Activated naive CD4-positive, alpha-beta T cell treated with anti-CD3 and anti-CD28 coated beads, Interleukin-2, amount 10 ng/mL, durations not matched to agents 7 days and 5 days (primary cell): ENCODE measurements at places on chromosomes 1 and 21.

DNA sequence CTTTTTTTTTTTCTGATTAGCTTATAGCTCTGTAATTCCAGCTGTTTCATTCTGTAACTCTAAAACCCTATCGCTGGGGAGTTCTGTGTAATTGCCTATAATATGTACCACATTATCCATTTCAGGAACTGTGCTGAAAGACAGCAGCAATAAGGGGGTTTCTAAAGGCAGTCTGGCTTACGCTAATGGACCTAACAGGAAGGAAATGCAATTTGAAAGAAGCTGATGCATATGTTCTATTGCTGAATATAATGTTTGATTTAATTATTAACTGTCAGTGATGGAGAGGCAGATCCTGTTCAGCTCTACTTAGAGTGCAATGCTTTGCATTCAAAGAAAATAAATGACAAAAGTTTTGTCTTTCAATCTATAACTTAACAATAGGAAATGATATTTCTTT, 209.4 kb upstream of the SNX7 start:
- no peak for DNase-seq

DNA sequence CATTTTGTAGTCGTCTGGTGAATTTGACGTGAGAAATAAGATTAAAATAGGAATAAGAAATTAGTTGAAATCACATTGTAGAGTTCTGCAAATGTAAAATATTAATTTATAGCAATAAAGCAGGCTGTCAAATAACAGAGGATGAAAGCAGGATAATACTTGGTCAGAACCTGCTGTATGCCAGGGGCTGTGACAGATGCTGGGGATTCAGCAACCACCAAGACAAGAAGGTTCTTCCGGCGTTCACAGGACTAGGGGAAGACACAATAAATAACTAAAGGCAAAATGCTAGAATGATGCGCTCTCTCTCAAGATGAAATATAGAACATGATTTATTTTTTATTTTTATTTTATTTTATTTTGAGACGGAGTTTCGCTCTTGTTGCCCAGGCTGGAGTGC, 6.8 kb upstream of the PARK7 start:
- no peak for DNase-seq

GRCh38 chr1:145729666-145730436, 10.6 kb downstream of the CD160 start:
- no peak for DNase-seq

DNA sequence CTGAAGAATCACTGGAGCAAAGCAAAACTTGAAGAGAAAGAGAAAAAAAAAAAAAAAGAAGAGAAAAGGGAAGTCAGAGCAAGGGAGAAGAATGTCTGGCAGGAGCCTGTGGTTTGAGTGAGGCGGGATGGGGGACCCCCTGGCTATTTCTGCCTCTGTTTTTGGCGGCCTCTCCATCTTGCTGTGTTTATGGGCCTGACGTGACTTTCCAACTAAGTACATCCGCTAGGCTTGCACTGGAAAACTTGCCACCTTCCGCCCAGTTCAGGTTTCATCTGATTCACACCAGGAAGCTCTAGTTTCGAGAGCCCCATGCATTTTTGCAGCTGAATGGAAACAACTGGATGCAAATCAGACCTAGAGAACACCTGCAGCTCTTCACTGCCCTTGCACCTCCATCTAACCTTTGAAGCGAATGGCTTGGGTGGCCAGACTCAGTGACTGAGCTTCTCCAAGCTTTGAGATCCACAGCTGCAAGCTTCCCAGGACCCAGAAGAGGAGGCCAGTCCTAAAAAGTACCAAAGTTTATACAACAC, 28.0 kb downstream of the TBX15 start:
- no peak for DNase-seq

GRCh38 chr1:53945183-53945432, 391 bp downstream of the IFT25 start:
- no peak for DNase-seq

- no peak for DNase-seq
These were observed 32.6 kb downstream of the TNFRSF8 start for GRCh38 chr1:12095452-12096263.

DNA sequence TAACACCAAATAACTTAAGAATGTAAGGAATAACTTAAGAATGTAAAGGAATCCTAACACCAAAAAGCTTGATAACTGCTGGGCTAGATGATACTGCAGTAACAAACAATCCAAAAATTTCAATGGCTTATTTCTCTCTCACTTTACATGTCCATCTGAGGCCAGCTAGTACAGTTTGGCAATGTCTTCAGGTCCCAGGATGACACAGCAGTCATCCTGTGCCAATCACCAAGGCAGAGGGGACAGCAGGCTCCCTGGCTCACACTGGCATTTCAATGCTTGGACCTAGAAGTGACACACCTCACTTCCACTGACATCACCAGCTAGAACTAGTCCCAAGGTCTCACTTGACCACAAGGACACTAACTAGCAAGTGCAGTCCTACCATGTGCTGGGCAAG, 15.3 kb downstream of the DNAJC11 start:
- no peak for DNase-seq

DNA sequence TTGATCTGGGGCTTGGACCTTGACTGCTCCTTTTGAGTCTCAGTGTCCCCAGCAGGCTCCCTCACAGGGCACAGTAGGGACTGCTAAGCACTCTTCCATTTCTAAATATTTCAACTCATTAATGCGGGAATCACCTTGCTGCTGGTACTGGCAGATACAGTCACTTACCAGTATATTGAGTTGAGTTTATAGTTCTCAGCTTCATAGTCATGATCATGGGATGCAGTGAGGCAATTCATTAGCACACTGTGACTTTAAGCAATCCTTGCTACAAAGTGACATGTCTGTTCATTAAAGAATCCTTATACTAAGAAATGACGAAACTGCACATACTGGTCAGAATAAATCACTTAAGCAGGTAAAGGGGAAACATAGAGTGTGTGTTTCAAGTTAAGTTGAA, 240.8 kb downstream of the SPATA17 start:
- DNase-seq = no peak

DNA sequence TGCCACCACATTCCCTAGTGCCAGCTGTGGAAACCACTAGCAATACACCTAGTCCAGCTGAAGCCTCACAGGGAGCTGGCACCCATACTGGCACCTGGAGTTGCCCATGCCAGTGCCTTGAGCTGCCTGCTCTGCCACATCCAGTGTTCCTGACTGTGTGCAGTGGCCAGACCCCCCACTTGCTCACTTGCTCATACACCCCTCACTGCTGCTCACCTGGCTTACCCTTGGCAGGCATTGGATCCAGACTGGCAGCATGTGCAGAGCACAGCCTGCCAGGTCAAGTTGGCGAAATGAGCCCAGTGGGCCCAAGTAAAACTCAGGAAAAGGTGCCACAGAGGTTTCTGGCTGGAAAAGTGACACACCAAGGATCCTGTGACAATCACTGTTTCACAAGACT, 1618.6 kb upstream of the PRMT6 start:
- no peak for DNase-seq

GRCh38 chr1:12356004-12356890, 126.4 kb downstream of the VPS13D start:
- DNase-seq = no peak

- no peak for DNase-seq
These were observed 165.0 kb downstream of the TRIM33 start for GRCh38 chr1:114345930-114346479.

DNA sequence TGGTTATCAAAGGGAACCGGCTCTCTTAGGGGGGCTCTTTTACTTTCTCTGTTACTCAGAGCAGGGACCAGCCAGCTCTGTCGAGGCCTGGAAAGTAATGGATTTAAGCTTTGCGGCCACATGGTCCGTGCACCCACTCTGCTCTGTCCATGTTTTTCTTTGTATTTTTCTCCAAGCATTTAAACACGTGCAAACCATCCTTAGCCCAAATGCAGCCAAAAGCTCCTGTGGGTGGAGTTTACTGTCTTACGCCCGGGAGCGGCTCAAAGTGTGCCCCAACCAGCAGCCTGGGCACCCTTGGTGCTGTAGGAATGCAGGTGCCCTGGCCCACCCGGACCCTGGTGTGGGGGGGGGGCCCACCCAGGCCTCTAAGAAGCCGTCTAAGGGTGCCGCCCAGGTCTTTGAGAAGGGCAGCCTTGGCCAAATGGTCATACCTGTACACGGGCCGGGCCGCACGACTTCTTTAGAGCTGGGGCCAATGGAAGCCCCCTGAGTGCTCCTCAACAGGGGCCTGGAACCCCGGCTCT, 29.2 kb upstream of the POFUT2 start:
- DNase-seq = no peak

GRCh38 chr1:211912038-211912437, 81.5 kb upstream of the LPGAT1 start:
- no peak for DNase-seq

DNA sequence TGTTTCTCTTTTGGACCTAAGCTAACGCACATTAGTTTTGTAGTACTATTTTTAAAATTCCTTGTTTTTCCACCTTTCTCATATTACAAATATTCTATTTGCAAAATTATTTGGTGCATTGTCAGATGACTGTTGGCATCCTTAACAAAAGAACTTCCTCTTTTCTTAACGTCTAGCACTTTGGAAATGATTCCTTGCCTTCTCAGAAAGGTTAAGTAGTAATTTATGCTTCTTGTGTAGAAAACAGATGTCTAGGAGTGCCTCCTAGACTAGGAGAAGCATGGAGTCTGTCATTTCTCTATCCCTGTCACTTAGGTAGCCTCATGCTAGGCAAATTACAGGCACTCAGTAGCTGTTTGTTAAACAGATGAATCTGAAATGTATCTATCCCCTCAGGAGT, 64.4 kb downstream of the HSPA13 start:
- DNase-seq = no peak

GRCh38 chr1:40808444-40808843, 24.9 kb downstream of the KCNQ4 start:
- no peak for DNase-seq

DNA sequence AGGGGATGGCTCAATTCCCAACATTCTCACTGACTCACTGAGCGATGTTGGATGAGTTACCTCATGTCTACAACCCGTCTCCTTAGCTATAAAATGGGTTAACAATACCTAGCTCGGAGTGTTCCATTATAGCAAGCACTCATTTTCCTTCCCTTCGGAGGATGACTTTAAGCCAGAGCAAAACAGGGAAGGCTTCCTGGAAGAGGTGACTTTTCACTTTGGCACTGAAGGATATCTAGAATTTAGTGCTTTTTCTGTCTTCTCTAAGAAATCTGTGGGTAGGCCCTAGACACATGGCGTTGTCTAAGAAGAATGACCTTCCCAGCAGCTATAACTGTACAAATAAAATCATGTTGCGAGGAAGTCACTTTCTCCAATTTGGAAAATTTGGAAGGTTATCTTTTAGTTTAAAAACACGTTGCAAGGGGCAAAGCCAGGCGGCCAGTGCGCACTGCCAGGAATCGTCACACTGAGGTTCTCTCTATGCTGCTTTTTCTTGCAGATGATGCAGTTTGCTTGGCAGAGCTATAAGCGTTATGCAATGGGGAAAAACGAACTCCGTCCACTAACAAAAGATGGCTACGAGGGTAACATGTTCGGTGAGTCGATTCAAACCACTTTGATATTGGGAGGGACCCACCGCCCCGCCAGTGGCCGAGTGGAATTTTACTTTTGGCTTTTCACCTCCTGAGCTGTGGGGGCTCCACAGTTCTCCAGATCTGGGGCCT, 69.5 kb downstream of the MAN1C1 start:
- no peak for DNase-seq

DNA sequence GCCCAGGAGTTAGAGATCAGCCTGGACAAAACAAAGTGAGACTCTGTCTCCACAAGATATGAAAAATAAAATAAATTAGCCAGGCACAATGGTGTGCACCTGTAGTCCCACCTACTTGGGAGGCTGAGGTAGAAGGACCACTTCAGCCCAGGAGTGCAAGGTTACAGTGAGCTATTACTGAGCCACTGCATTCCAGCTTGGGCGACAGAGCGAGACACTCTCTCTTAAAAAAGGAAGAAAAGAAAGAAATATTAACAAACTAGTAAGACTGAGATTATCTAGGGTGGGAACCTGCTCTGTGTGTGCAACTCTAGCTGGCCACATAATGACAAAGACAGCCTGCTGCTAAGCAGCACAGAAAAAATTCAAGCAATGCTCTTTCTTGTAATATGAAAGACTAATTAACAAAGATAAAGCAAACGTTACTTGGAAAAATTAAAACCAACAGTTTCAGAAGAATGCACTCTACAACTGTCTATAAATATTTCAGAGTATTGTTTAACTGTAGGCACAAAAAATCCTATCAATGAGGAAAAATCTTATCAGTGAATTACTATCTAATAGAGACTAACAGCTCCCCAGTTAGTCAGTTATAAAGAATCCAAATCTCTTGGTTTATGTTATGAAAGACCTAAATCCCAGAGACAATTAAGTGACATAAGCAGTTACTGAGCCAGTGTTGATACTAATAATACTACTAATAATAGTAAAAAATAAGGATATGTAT, 74.5 kb downstream of the ENAH start:
- DNase-seq = no peak

DNA sequence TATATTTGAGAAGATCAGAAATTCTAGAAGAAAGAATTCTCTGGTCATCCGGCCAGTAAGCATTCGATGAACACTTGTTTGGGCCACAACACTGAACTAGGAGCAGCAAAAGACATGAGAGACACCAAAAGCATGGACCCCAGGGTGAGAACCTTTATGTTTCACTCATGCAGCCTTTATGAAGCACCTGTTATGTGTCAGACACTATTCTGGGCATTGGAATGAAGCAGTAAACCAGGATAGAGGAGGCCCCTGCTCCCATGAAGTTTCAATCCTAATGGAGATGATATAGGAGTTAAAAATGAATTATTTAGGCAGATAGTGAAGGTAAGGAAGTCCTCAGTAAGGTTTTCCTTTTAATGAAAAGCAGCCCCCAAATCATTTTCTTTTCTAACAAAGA, 43.6 kb downstream of the OLFML3 start:
- no peak for DNase-seq
